ENCODE measurements at places on chromosomes 1 and 21.

GRCh38 chr1:197911111-197911856, 5.9 kb upstream of the LHX9 start:
- DNase-seq = peak; percentile 63

DNA sequence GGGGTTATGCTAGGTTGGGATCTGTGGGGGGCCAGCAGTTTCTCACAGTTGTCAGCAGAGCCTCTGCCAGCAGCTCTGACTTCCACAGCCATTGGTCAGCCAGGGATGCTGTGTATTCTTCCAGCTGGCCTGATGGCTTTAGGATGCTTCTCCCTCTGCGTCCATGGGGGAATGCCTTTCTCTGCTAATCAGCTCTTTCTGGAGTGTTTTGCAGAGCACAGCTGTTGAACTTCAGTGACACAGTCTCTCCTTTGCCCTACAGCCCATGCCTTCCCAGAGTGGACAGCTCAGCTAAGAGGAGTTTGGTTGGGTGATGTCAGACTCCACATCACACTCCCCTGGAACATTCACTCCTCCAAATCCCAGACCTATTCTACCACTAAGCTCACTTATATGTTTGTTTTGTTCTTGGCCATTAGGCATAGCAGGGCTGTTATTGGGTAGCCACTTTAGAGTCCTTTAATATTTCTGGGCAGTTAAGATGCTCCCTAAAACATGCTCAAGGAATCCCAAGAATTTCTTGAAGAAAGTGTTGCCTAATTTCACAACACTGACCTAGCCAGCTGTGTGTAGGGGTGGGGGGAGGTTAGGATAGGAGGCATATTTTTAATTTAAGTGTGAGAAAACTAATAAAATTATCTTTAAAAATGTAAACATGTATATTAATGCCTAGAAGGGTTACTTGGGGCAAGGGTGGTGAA, 75.3 kb upstream of the KIAA0040 start:
- DNase-seq = no peak

DNA sequence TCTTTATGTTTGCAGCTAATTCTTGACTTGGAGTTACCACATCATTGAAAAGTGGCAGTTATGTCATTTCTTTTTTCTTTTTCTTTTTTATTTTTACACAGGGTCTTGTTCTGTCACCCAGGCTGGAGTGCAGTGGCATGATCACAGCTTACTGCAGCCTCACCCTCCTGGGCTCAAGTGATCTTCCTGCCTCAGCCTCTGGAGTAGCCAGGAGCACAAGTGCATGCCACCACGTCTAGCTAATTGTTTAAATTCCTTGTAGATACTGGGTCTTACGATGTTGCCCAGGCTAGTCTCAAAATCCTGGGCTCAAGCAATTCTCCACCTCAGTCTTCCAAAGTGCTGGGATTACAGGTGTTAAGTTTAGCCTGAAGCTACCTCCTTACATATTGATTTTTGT, 52.1 kb upstream of the KANK4 start:
- no peak for DNase-seq

GRCh38 chr1:59057211-59057694, 239.6 kb upstream of the FGGY start:
- peak; percentile 54 for DNase-seq

GRCh38 chr1:67559222-67559700, 125.7 kb upstream of the GADD45A start:
- no peak for DNase-seq

DNA sequence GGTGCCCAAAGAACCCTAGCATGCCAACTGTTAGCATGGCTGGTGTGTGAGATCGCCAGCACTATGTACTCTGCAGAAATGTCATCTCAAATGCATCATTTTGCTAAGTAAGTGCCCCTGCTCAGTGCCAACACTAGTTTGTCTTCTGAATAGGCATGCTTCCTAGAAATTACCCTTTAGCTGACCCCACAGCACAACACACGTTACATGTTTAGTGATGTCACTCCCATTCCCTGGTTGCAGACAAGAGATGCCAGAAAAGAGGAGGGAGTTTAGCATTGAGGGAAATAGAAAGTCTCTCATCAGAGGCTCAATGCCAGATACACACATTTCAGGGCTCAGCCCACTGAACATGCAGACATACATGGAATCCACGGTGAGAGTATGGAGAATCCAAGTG, 9.3 kb upstream of the ST6GALNAC3 start:
- DNase-seq = no peak

GRCh38 chr1:25022361-25023189, 92.5 kb upstream of the RUNX3 start:
- DNase-seq = peak; percentile 39

- no peak for DNase-seq
Observed at GRCh38 chr1:41003127-41003639, 18.3 kb downstream of the SLFNL1 start.

- DNase-seq = no peak
Observed at GRCh38 chr1:27689423-27690173, 17.6 kb upstream of the IFI6 start.

GRCh38 chr1:199728345-199728744, 299.2 kb upstream of the NR5A2 start:
- DNase-seq = no peak

DNA sequence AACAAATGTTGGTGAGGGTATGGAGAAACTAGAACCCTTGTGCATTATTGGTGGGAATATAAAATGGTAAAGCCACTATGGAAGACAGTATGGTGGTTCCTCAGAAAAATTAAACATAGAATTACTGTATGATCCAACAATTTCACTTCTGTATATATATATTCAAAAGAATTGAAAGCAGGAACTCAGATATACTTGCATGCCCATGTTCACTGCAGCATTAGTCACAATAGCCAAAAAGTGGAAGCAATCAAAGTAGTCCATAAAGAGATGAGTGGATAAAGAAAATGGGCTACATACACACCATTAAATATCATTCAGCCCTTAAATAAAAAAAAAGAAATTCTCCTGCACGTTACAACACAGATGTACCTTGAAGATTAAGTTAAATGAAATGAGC, 34.1 kb downstream of the ABL2 start:
- DNase-seq = no peak

DNA sequence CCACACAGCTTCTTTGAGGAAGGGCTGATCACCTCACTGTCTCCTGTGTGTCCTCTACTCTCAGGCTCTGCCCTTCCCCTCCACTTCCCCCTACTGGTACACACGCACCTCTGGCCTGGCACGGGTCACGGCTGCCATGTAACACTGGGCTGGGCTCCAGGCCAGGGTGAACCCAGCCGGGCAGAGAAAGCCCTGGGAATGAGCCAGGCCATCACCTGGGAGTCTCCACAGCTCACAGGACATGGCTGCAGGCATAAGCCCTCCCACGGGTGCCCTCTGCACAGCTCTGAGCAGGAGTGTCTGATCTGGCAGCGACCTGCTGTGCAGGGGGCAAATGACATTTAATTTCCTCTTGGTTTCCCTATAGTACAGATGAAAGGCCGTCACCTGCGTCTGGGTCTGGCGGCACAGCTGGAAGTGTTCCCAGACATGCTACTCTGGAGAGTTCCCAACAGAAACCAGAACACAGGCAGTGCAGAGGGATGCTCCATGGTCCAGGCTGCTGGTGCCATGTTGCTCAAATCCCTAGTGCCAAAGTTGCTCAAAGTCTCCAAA, 61.2 kb downstream of the ERI3 start:
- peak; percentile 85 for DNase-seq

- DNase-seq = no peak
Observed at GRCh38 chr1:86502721-86503405, 34.1 kb downstream of the CLCA1 start.

DNA sequence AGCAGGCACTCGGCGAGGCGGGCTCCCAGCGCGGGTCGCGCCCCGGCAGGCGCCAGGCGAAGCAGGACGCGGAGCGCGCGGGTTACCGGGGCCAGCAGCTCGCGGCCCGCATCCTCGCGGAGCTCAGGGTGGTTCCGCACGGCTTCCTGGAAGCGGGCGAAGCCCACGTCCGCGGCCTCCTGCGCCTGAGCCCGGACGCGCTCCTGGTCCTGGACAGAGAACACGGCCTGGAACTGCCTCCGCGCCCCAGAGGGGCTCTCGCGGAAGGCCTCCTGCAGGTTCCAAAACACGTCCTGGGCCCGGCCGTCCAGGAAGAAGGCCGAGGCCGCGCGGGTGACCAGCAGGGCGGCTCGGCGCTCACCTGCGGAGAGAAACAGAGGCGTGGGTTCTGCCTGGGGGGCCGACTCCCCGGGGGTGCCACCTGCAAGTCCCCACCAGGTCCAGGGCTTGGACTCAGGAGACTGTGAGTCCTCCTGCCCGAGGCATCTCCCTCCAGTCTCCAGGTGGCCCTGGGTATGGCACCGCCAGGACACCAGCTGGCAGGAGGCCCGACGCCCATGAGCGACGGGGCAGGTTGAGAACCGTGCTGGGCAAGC, 11.4 kb downstream of the TTC34 start:
- DNase-seq = no peak

- peak; percentile 65 for DNase-seq
Observed at GRCh38 chr1:19384113-19384512, 72.0 kb downstream of the SLC66A1 start.

Data from NCI-H1417 (cell line).